ENCODE measurements at places on chromosomes 6 and 20.
A peak's percentile ranks its signal among the peaks of the same experiment; 100 is the strongest.

DNA sequence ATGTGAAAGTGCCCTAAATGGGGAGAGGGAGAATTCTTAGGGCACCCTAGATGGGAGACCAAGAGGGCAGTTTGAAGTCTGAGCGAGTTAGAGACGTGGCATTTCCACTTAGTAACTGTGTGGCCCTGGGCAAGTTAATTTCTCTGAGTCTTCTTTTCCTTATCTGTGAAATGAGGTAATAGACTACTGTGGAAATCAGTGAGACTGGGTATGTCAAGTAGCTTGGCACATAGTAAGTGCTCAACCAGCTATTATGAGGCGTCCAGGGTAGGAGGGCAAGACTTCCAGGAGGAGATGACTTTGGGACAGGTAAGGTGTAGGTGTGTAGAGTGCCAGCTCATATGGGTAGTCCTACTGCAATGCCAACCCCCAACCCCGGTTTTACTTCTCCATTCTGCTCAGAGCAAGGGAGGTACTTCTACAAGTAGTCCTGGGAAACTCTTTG, 770 bp downstream of the KIF3B start:
- H3K4me3 ChIP-seq: peak overlapping the region; percentile 94
- H3K4me1 ChIP-seq: peaks cover 23% of the 10 kb centered on the region
- no peak for DNase-seq

DNA sequence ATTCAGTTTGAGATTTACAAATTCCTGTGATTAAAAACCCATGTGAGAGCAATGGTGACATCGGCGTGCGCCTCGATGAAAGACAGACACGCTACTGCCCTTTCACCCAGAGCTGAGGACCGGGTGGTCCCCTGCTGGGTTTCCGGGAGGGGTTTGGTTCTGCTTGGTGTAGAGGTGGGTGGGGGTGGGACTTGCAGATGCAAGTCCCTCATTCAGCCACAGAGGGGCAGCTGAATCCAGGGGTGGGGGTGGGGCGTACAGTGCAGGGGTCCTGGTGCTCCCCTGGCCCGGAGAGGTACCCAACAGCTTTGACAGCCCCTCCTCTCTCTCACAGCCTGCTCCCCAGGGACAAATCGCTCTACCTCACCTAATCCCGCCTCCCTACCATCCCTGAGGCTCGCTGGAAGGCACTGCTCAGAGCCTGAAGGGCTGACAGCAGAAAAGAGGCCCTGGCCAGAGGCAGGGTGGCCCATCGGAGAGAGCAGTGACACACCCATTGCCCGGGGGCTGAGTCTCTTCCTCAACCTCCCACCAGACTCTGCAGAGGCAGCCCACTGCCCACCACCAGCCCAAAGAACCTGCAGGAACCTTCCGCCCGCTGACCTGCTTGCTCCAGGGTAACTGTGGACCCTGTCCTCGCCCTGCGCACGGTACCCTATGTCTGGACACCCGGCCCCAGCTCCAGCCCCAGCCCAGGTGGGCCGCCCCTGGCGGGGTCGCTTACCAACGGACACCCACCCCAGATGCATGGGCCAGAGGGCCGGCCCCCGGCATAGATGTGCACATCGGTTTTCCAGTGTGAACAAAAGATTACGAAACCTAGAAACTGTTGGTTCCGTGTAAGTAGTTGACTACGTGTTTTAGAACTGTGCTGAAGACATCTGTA, 118.4 kb downstream of the JPH2 start:
- no peak for DNase-seq
- no peak overlapping the region for H3K27ac ChIP-seq
- peaks cover 3% of the 10 kb centered on the region for H3K4me1 ChIP-seq
- H3K36me3 ChIP-seq: no peaks in the 10 kb centered on the region
- H3K4me3 ChIP-seq: no peak overlapping the region

DNA sequence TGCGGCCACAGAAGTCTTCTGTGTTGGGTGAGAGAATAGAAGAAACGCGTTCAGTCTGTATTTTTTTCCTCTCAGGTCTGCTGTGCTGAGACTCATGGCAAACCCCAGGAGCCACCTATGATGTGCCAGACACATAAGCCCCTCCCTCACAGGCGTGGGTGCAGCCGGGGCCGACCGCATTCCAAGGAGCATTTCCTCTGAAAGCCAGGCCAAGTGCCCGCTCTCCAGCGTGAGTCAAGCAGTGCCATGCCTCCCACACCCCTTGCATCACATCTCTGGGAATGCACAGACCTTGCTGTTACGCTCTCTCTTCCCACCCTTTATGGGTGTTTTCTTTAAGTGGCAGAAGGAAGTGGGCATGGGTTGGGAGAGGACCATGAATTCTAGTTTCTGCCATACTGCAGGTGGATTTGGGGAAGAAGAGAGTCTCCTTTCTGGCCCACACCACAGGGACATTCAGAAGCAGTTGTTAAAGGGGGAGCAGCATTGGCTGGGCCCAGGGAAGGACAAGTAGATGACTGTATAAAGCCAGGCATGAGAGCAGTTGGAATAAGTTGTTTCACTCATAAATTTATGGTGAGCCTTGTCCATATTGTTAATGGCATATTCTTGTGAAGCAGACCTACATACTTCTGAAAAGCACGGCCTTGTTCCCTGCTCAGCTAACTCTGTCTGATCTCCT, 37.1 kb upstream of the TFAP2A start:
- DNase-seq: no peak
- H3K36me3 ChIP-seq: no peaks in the 10 kb centered on the region
- no peak overlapping the region for H3K4me3 ChIP-seq
- no peaks in the 10 kb centered on the region for H3K27me3 ChIP-seq
- no peaks in the 10 kb centered on the region for H3K4me1 ChIP-seq

DNA sequence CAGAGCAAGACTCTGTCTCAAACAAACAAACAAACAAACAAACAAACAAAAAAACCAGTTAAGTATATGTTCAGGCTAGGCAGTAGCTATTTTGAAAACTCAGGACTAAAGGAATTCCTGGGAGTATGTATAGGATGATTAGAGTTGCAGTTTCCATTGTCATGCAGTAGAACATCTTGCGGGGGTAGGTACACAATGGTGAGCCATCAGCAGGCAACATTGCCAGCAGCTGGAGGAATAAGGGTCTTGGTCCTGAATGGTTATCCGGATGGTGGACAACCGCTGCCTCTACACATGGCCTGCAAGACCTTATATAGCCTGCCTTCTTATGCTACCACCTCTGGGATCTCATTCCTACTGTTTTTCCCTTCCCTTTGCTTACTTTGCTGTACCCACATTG, 297.5 kb downstream of the SOX4 start:
- peaks cover 10% of the 10 kb centered on the region for H3K4me1 ChIP-seq
- no peaks in the 10 kb centered on the region for H3K27me3 ChIP-seq
- no peak for DNase-seq
- no peak overlapping the region for H3K4me3 ChIP-seq
- no peak overlapping the region for H3K27ac ChIP-seq

GRCh38 chr6:37236921-37237320, 20.7 kb upstream of the TBC1D22B start:
- H3K4me1 ChIP-seq: peaks cover 8% of the 10 kb centered on the region
- no peak for DNase-seq
- no peak overlapping the region for H3K4me3 ChIP-seq
- H3K27me3 ChIP-seq: peaks cover 2% of the 10 kb centered on the region
- no peaks in the 10 kb centered on the region for H3K36me3 ChIP-seq
- no peak overlapping the region for H3K27ac ChIP-seq

- H3K27ac ChIP-seq: no peak overlapping the region
- H3K27me3 ChIP-seq: no peaks in the 10 kb centered on the region
- H3K4me3 ChIP-seq: no peak overlapping the region
- H3K36me3 ChIP-seq: peaks cover 16% of the 10 kb centered on the region
- DNase-seq: no peak
Observed at GRCh38 chr20:14979453-14979986, 642.1 kb upstream of the FLRT3 start.

DNA sequence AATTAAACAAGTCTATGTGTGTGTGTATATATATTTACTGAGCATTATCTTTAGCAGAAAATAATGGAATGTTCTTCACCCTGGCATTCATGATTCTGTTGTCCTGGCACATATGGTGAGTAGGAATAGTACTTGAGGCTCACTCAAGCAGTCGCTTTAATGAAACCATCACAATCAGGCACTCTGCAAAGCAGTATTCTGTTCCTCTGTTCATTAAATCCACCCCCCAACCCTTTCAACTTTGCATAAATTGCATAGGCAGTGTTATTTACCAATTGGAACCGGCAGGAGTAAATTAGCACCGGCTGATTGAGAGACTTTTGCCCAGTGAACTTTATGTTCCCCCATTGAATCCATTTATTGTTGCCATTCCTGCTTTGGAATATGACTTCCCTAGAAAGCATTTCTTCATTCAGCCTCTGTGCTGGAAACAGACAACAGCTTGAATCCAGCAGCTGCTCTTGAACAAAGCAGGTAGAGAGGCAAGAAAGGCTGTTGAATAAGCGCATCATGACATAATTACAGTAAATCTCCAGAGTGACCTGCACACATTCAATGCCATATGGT, 268.0 kb upstream of the RNF217 start:
- H3K36me3 ChIP-seq: no peaks in the 10 kb centered on the region
- H3K27me3 ChIP-seq: no peaks in the 10 kb centered on the region
- no peak for DNase-seq
- peaks cover 5% of the 10 kb centered on the region for H3K4me1 ChIP-seq

DNA sequence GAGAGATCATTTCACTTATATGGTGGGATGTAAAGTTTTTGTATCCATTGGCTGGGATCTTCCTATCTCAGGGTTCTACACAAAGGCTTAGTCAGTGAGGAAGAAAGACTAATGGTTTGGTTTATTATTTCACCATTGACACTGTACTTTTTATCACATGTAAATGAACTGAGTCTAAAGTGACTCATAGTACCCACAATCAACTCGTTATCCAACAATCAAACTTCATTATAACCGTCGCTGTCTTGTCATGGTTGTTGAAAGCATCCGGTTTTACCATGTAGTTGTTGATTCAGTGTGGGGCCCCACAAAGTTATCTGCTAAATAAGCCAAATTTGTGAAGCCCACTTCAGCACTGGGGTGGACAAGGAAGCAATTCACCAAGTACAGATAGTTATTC, 55.8 kb upstream of the MTRF1L start:
- DNase-seq: no peak
- H3K27ac ChIP-seq: no peak overlapping the region
- H3K36me3 ChIP-seq: peaks cover 4% of the 10 kb centered on the region
- peaks cover 11% of the 10 kb centered on the region for H3K4me1 ChIP-seq
- no peak overlapping the region for H3K4me3 ChIP-seq

DNA sequence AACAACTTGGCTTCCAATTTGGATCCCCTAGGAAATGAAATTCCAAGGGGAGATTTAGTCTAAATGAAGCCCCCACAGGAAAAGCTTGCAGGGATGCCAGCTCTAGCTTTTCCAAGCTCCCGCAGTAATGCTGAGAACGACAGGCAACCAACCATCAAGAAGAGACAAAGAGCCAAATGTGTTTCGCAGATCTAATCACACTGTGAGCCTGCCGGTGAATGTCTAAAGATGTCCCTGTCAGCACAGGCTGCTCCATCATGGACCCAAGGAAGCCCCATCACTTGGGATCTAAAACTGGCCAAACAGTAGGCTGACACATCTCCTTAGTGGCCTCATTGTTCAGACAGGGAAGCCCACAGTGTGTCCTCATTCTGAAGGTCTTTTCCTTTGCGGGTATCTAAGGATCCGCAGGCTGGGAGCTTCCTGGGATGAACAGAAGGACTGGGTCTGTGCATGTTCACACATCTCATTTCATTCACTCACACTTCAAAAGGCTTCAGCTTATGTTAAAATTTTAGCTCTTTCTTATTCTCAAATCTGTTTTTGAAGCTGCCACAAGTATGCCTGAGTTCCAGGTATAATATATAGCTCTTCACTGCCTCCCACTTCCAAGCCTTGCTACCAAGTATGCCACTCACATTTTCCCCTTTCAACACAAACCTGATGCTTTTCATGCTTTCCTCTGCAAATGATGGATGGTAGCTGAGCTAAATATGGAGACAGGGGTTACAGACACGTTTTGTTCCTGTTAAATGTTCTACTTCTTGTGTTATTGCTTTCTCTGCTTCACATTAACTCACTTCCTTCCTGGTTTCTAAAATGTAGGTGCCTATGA, 229.8 kb downstream of the HIVEP2 start:
- H3K36me3 ChIP-seq: peaks cover 10% of the 10 kb centered on the region
- H3K4me3 ChIP-seq: no peak overlapping the region
- H3K4me1 ChIP-seq: peaks cover 8% of the 10 kb centered on the region

DNA sequence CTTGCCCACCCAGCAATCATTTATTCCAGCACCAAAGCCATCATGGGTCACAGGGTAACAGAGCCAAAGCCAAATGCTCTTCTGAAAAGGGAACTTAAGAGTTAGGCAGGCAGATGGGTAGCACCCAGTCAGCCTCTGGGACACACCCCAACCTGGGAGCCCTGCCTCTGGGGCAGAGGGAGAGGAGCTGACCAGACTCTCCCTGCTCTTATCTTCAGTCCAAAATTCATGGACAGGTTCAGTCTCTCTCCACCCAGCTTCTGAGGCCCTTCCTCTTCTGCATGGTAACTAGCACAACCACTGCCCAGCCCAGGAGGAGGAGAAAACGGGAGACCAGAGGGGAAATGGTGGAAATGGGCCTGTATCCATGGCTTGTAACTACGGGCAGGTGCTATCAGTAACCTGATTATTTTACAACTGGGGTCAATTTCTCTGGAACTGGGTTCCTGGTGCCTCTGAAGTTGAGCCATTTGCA, 105.4 kb downstream of the NOL4L start:
- no peak for DNase-seq
- H3K36me3 ChIP-seq: no peaks in the 10 kb centered on the region
- no peak overlapping the region for H3K27ac ChIP-seq
- no peaks in the 10 kb centered on the region for H3K27me3 ChIP-seq

GRCh38 chr6:125294036-125294435, 7.7 kb downstream of the HDDC2 start:
- no peak overlapping the region for H3K4me3 ChIP-seq
- no peaks in the 10 kb centered on the region for H3K27me3 ChIP-seq
- H3K36me3 ChIP-seq: peaks cover 41% of the 10 kb centered on the region
- peaks cover 5% of the 10 kb centered on the region for H3K4me1 ChIP-seq
- DNase-seq: no peak
- H3K27ac ChIP-seq: no peak overlapping the region

GRCh38 chr20:51489611-51490010, 52.9 kb downstream of the NFATC2 start:
- DNase-seq: no peak
- H3K27me3 ChIP-seq: no peaks in the 10 kb centered on the region
- no peaks in the 10 kb centered on the region for H3K36me3 ChIP-seq
- H3K4me1 ChIP-seq: peaks cover 42% of the 10 kb centered on the region

DNA sequence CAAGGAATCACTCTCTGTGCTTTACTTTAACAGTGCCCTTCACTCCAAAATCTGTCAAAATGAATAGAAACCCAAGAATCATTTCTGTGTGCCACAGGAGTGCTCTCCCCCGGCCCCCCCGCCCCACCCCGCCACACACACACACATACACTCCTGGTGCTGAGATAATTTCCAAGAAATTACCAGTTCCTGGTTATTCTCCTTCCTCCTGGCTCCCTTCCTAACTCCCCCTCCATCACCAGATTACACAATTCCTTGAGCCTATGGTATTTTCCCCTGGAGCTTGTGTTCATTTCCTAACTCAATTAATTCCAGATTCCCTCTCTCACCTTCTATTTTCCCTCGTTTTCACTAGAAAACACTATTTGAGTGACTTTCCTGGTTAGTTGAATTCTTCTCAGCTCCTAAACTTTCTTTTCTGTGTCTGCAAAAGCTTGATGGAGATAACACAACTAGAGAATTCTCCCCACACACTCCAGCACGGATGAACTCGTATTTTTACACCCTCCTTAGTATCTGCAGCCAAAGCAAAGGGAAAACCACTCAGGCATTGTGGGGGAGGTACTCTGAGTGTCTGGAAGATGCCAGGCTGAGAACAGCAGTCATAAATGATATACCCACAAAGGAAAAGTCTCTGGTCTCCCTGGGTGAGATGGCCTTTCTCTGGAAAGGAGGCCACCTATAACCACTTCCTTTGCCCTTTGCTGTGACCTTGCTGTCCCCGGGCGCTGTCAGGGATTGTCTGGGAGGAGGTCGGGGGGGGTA, 1.9 kb upstream of the SLC24A3 start:
- H3K4me1 ChIP-seq: peaks cover 5% of the 10 kb centered on the region
- no peak overlapping the region for H3K27ac ChIP-seq
- DNase-seq: no peak
- H3K27me3 ChIP-seq: peaks cover 89% of the 10 kb centered on the region
